Activated CD8-positive, alpha-beta T cell treated with anti-CD3 and anti-CD28 coated beads for 36 hours (primary cell): ENCODE measurements at places on chromosomes 2 and 18.

DNA sequence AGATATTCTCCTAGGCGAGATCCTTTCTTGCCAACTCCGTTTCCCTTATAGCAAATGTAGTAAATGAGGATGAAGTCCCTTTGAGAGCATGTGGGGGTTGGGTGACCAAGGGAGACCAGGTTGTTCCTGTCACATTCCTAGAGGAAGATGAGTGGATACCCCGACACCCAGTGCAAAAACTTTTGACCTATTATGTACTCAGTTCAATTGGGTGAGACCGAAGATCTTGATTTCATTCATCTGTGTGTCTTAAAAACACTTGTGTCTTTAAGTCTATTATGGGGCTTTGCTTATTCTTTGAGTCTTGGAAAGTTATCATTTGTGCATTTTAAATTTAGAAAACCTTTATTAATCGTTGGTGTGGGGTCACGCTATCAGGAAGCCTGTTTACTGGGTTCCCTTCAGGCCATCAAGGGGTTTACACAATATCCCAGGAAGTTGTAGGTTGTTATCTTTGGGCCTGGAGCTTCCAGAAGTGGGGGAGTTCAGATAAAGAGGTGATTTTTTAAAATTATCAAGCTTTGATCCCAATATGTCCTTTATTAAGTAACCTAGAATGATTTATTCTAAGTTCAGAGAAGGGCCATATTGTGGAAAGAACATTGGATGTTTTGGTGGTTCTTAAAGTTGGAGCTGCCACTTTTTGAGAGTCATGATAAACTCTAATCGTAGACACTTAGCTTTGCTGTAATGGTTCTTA lies 2.8 kb downstream of the RHOB start:
- no peak for DNase-seq

- no peak for DNase-seq
These were observed 91.7 kb upstream of the LRRTM1 start for GRCh38 chr2:80396276-80396675.

GRCh38 chr2:64456293-64456692 lies 2.3 kb downstream of the LGALSL start:
- no peak for DNase-seq

DNA sequence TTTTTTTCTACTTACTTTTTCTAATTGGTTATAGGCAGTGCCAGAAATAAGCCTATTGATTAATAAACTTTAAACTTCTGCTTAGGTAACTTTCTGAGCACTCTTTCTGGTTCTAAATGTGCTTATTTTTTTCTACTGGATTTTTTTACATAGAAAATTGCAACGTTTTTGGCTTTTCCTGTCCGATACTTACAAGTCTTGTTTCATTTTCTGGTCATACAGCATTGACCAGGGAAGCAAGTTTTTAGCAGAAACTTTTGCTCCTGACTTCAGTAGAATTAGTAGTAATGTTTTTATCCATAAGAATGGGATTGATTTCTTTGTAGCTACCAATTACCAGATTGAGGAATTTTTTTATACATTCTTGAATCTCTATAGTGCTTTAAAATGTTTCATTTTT lies 36.9 kb downstream of the NCKAP5 start:
- no peak for DNase-seq

GRCh38 chr2:235855011-235855410 lies 313.2 kb downstream of the GBX2 start:
- DNase-seq: no peak

DNA sequence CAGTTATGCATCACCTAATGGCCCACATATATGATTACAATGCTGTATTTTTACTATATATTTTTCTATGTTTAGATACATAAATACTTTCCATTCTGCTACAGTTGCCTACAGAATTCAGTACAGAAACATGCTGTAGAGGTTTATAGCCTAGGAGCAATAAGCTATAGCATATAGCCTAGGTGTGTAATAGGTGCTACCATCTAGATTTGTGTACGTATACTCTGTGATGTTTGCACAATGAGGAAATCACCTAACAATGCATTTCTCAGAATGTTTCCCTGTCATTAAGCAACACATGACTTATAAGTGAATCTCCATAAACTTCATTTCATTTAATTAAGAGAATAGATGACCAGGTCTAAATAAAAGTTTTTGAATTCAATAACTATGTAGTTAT lies 43.5 kb downstream of the SLC38A11 start:
- no peak for DNase-seq

GRCh38 chr2:67997528-67997900 lies 65.3 kb downstream of the C1D start:
- DNase-seq: no peak

DNA sequence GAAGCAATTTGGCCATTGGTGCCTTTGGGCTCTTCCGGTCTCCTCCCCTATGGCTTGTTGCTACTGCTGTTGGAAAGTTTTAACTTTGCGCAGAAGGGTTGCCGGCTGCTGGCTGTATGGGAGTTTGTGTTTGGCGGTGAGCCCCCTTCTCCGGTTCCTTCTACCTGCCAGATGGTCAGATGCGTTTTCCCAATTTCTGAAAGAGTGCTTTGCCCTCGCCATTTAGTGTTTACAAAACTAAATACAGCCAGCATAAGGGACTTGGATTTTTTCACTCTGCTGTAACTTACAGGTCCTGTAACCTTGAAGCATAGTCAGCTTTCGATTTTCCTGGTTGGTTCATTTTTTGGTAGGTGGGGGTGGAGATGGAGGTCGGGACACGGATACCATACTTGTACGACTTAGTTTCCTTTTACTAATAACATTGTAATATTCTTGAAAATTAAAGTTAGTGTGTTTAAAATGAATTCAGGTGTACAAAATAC lies 604 bp downstream of the COQ10B start:
- DNase-seq: peak; percentile 24

GRCh38 chr2:181371195-181371594 lies 86.0 kb upstream of the ITGA4 start:
- DNase-seq: no peak

DNA sequence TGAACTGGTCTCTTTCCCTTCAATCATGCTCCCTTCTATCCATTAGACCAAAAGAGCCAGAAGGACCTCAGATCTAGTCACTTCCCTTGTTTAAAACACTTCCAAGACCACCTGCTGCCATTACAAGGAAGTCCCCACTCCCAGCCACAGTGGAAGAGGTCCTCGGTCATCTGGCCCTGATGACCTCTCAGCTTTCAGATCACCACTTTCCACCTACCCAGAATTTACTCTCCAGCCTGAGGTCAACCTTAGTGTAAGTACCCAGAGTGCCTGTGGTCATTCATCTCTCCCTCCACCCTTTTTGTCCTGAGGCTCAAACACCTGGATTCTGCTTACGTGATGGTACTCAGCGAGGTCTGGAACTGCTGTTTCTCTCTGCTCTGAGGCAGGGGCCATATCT lies 67.1 kb downstream of the MARCO start:
- no peak for DNase-seq

DNA sequence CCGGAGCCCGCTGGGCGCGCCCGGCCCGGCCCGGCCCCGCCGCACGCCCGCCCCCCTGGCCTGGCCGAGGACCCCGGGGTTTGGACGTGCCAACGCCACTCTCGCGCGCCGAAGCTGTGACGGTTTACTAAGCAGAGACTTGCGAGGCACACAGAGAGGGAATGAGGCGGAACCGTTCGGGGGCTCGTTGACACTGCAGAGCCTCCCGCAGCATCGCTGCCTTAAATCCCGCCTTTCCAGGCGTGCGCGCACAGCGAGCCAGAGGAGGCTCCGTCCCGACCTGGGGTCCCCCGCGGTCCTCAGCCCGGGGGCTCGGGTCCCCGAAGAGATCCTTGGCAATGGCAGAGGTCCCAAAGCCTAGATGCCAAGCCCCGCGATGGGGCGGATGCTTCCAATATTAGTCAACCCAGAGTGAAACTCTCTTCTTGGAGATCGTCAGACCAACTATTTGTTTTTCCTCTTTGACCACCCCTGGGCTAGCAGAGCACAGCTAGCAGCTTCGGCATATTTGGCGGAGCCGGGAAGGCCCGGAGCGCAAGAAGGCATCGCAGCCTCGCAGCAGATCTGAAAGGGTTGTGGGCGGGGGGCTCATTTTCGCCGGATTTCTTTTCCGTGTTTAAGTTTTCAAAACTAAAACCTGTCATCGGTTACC lies at the start of gene ZNF385B:
Gene ZNF385B, minus strand, starts transcription at position 197 of the 652 bp plus-strand sequence.
- peak; percentile 3 for DNase-seq

GRCh38 chr18:49613141-49613640 lies 51.3 kb downstream of the LIPG start:
- DNase-seq: no peak

DNA sequence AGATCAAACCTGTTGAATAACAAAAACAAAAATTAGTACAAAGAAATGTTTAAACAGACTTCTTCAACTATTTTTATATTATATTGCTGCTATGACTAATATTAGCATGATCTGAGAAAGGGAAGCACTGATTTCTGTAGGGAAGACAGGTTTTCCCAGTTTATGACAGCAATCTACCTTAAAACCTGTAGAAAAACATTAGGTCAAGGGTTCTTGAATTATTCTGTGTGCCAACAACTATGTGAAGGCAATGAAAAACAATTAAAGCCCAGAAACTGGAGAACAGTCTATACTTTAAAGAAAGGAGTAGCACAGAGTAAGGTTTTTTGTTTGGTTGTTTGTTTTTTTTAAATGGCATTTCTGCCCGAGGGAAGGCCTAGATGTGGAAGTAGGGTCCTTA lies 23.3 kb downstream of the PUM2 start:
- no peak for DNase-seq

GRCh38 chr18:56815926-56816325 lies 164.8 kb downstream of the WDR7 start:
- DNase-seq: no peak

- DNase-seq: no peak
These were observed 223.0 kb upstream of the DOK6 start for GRCh38 chr18:69177702-69178101.

DNA sequence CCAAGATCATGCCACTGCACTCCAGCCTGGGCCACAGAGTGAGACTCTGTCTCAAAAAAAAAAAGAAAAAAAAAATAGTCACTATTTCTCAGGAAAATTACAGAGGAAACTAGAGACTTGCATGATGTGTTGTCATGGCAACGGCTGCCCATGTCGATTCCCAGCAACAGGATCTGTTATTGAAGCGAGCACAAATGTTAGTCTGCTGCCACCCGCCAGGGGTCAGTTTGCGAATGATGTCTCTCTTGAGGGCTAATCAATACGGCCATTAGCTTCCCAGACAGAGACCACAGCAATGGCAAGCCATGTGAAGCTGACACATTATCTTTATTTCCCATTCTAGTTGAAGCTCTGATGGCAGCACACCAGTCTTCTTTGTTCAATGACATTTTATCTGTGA lies 32.4 kb upstream of the ACYP2 start:
- no peak for DNase-seq

GRCh38 chr2:10254373-10255188 lies 48.1 kb upstream of the HPCAL1 start:
- no peak for DNase-seq

- DNase-seq: peak; percentile 97
These were observed 10.5 kb downstream of the OSR1 start for GRCh38 chr2:19347619-19348562.

GRCh38 chr2:15984368-15985255 lies 44.3 kb downstream of the MYCN start:
- no peak for DNase-seq

DNA sequence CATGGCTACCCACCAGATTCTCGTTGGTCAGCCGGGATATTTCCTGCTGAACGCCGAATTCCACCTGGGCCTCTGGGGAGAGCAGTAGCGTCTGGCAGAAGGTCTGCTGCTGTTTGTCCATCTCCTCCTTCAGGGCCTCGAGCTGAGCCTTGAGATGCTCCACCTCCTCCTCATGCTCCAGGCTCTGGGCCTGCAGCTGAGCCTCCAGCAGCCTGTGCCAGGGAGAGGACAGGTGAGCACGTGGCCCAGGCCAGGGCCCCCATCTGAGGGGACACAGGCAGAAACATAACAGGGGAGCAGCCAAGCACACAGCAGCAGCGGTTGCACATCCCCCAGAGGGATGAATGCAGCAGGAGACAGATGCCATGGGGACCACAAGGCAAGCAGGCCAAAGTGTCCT lies 40.1 kb upstream of the ACAA2 start:
- DNase-seq: no peak

DNA sequence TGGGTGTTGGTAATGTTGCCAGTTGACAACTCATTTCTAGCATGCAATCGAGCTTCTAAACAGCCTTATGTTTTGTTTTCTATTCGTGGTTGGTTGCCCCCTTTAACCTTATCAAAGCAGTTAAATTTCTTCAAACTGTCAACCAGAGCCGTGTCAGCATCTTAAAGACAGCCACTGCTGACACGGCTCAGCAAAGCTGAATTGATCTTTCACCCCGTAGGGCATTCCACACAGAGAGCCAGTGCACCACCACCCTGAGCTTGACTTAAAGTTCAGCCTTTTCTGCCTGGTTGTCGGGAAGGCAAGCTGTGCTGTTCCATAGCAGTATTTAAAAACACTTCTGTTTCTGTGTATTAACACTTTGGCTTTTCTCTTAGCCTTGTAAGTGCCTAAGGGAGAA lies 355.0 kb upstream of the CHST9 start:
- DNase-seq: no peak

- DNase-seq: no peak
These were observed 192.9 kb downstream of the AFF3 start for GRCh38 chr2:99949530-99949929.

DNA sequence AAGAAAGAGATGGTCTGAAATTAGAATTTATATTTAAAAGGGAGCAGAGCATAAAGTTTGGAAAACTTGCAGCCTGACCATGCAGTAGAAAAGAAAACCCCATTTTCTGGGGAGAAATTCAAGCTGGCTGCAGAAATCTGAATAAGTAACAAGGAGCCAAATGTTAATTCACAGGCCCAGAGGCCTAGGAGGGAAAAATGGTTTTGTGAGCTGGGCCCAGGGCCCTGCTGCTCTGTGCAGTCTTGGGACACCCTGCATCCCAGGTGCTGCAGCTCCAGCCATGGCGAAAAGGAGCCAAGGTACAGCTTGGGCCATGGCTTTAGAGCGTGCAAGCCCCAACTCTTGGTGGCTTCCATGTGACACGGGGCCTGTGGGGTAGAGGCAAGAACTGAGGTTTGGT lies 41.3 kb downstream of the CFAP36 start:
- DNase-seq: no peak

GRCh38 chr2:24015562-24016375 lies 5.9 kb downstream of the MFSD2B start:
- DNase-seq: no peak

- DNase-seq: no peak
These were observed 1.9 kb downstream of the CHRNG start for GRCh38 chr2:232541195-232541960.

- DNase-seq: peak; percentile 26
These were observed 42.1 kb downstream of the BCL2L11 start for GRCh38 chr2:111162718-111163331.

DNA sequence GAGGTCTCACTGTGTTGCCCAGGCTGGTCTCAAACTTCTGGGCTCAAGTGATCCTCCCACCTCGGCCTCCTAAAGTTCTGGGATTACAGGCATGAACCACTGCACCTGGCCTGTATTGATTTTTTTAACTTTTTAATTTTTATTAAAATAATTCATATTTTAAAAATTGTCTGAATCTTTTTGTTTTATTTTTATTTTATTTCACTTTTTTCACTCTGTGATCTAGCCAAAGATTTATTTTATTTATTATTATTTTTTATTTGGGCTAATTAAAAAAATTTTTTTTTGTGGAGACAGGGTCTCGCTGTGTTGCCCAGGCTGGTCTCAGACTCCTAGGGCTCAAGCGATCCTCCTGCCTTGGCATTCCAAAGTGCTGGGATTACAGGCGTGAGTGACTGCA lies 14.1 kb downstream of the UGGT1 start:
- DNase-seq: no peak

GRCh38 chr2:38155015-38155414 lies 79.1 kb upstream of the CYP1B1 start:
- DNase-seq: no peak
